ENCODE measurements at places on chromosomes 7 and 10.

GRCh38 chr7:9822458-9823290, 1151.0 kb upstream of the PHF14 start:
- DNase-seq = no peak
- no peak overlapping the region for H3K27ac ChIP-seq
- H3K4me1 ChIP-seq = no peaks in the 10 kb centered on the region
- H3K4me3 ChIP-seq = no peak overlapping the region

GRCh38 chr7:6193709-6194108, 78.7 kb downstream of the CYTH3 start:
- H3K36me3 ChIP-seq = peaks cover 14% of the 10 kb centered on the region
- peaks cover 8% of the 10 kb centered on the region for H3K4me1 ChIP-seq
- H3K27ac ChIP-seq = no peak overlapping the region

- DNase-seq = no peak
- H3K4me3 ChIP-seq = no peak overlapping the region
- no peak overlapping the region for H3K27ac ChIP-seq
- peaks cover 10% of the 10 kb centered on the region for H3K4me1 ChIP-seq
- H3K27me3 ChIP-seq = no peaks in the 10 kb centered on the region
These were observed 25.4 kb downstream of the RPP38 start for GRCh38 chr10:15122477-15123030.

- H3K4me1 ChIP-seq = peaks cover 24% of the 10 kb centered on the region
- peaks cover 12% of the 10 kb centered on the region for H3K36me3 ChIP-seq
- H3K27me3 ChIP-seq = no peaks in the 10 kb centered on the region
- no peak for DNase-seq
- H3K27ac ChIP-seq = no peak overlapping the region
These were observed 59.4 kb upstream of the ASAH2 start for GRCh38 chr10:50310560-50311174.

DNA sequence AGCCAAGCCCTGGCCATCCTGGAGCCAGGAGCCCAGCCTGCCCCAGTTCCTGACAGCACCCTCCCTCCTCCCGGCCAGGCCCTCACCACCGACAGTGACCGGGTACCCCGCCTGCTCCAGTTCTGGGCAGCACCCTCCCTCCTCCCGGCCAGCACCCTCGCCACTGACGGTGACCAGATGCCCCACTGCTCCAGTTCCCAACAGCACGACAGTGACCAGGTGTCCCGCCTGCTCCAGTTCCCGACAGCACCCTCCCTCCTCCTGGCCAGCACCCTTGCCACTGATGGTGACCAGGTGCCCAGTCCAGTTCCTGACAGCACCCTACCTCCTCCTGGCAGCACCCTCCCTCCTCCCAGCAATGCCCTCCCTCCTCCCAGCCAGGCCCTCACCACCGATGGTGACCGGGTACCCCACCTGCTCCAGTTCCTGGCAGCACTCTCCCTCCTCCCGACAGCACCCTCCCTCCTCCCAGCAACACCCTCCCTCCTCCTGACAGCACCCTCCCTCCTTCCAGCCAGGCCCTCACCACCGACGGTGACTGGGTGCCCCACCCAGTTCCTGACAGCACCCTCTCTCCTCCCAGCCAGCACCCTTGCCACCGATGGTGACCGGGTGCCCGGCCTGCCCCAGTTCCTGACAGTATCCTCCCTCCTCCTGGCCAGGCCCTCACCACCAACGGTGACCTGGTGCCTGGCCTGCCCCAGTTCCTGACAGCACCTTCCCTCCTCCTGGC, 40.3 kb downstream of the VIPR2 start:
- DNase-seq = no peak
- H3K4me1 ChIP-seq = peaks cover 12% of the 10 kb centered on the region
- no peaks in the 10 kb centered on the region for H3K36me3 ChIP-seq

DNA sequence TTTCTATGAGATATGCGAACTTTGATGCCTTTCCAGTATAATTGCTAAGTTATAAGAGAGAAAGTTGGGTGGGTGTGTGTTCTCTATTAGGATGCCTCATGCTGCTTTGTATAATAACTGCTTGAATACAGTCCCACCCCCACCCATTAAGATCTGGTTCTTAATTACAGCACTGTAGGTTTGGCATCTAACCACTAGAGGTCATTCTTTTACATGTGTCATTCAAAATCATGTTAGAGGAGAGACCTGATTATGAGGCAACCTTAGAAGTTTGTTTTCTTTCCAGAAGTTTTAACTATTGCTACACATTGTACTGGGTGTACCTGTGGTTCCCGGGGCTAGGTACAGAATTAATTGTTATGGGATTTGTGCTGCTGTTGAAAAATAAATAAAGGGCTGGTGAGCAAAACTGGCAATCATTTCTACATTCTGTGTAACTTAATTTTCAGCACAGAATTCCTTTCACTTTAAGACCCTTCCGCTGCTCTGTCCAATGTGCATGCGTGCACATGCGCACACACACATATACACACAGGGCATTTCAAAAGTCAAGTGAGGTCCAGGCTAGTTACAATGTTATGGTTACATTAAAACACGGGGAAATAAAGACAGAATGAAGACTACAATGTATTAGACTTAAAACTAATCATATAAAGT, 1156.3 kb downstream of the SORCS3 start:
- no peaks in the 10 kb centered on the region for H3K4me1 ChIP-seq
- H3K4me3 ChIP-seq = no peak overlapping the region
- DNase-seq = no peak
- no peaks in the 10 kb centered on the region for H3K36me3 ChIP-seq
- no peak overlapping the region for H3K27ac ChIP-seq

GRCh38 chr10:14571866-14572507, 202.7 kb downstream of the FAM107B start:
- H3K36me3 ChIP-seq = peaks cover 62% of the 10 kb centered on the region
- no peaks in the 10 kb centered on the region for H3K27me3 ChIP-seq
- peak overlapping the region; percentile 95 for H3K27ac ChIP-seq
- peaks cover 64% of the 10 kb centered on the region for H3K4me1 ChIP-seq
- H3K4me3 ChIP-seq = peak overlapping the region; percentile 90

DNA sequence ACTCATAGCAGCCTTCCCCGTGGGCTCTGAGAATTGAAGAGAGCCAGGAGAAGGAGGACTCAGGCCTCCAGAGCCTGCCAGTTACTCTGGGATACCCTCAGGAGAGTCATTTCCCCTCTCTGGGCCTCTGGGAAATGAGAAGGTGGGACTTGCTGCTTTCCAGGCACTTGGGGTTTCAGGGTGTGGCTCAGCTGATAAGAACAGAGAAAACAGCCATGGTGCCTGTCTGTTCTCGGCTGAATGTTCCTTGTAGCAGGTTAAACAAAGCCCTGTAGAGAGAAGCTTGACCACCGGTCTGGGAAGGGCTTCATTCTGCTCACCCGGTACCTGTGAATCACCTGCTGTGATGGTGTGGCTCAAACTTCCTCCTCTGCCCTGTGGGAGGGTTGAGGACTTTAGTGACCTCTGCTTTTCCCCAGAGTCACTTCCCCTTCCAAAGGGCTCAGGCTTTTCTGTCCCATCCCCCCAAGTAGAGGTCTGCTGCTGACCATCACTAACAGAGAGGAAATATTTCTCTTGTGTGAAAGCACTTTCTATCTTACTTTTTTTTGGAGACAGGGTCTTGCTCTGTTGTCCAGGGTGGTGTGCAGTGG, 212.4 kb upstream of the GALNT17 start:
- no peaks in the 10 kb centered on the region for H3K4me1 ChIP-seq
- H3K36me3 ChIP-seq = no peaks in the 10 kb centered on the region
- DNase-seq = no peak
- H3K27me3 ChIP-seq = peaks cover 4% of the 10 kb centered on the region
- H3K27ac ChIP-seq = no peak overlapping the region

DNA sequence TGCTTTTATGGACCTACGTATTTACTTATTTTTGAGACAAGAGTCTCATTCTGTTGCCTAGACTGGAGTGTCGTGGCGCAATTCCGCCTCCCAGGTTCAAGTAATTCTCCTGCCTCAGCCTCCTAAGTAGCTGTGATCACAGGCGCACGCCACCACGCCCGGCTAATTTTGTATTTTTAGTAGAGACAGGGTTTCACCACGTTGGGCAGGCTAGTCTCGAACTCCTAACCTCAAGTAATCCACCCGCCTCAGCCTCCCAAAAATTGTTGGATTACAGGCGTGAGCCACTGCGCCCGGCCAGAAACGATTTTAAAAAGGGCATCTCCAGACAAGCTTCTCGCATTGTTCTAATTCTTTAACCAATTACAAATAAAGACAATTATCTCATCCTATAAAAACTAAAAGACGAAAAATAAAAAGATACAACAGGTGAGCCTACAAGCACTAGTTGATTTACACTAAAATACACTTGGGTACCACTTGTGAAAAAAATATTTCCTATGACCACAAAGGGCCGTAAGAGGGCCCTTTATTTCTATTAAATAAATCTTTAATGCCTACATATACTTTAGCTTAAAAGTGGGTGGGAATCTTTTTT, 2.4 kb downstream of the TRA2A start:
- H3K4me3 ChIP-seq = peak overlapping the region; percentile 99
- peaks cover 63% of the 10 kb centered on the region for H3K36me3 ChIP-seq
- H3K4me1 ChIP-seq = peaks cover 53% of the 10 kb centered on the region
- H3K27ac ChIP-seq = peak overlapping the region; percentile 99
- DNase-seq = no peak

- peak overlapping the region; percentile 47 for H3K27ac ChIP-seq
- no peaks in the 10 kb centered on the region for H3K36me3 ChIP-seq
- H3K4me3 ChIP-seq = no peak overlapping the region
These were observed 9.0 kb upstream of the PIP4K2A start for GRCh38 chr10:22723343-22723779.

GRCh38 chr7:90530263-90530662, 60.8 kb downstream of the PTTG1IP2 start:
- no peak overlapping the region for H3K27ac ChIP-seq
- no peaks in the 10 kb centered on the region for H3K36me3 ChIP-seq
- H3K4me3 ChIP-seq = no peak overlapping the region
- no peaks in the 10 kb centered on the region for H3K27me3 ChIP-seq
